ENCODE measurements at places on chromosomes 2 and 18.

DNA sequence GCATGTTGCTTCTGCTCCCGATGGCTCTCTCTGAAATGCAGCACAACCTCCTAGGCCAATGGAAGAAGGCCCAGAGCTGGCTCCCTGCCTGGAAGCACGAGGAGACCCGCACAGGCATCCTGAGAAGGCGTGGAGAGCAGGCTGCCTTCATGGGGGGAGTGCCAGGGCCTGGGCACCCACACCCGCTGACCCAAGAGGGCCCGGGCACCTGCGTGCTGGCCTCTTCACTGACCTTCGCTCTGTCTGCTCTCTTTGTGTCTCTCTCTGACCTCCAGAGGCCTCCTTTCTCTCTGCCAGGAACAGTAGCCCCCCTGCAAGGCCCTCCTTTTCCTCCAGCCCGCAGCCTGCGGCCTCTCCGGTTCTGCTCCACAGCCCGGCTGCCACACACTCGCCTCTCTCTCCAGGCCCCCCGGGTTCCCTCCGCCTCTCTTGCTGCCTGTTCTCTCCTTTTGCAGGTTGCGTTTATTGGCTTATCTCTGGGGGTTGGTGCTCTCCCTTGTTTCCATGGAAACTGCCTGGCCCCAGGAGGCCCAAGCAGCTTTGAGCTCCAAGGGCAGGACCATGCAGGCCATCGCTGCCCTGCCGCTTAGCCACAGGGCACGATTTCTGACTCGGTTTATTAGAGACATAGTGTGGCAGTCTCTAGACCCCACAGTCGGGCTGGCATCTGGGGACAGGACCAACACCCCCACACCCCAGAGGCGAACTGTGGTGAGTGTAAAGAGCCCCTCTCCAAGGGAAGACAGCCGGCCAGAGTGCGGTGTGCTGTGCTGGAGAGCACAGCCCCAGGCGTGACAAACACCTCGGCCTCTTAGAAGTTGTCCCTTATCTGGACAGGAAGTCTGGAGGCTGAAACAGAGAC, 1.7 kb downstream of the MZT2B start:
- no peak for DNase-seq

DNA sequence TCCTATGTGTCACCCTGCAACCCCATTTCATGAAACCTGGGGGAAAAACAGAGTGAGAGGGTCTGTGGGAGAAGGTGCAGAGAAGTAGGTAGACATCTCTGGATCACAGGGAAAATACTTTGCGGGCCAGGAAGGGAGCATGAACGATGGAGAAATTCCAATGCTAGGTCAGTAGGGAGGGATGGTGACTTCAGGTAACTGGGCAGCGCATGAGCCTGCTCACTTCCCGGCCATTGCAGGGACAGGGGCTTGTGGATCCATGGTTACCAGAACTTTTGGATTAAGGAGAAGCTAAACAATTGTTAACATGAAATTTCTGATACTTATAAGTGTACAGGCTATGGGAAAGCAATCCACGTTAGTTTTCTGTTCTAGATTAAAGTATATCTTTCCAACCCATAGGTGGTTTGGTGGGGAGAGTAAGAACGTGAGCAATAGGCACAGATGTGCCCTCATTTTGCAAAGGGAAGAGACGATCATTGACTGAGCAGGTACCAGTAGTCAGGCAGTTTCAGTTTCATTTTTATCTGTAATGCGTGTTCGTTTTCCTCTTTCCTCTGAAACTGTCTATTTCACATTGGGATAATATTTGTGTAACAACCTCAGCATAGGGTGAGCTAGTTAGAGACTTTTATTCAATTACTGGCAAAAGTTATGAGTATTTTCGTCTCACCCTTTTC, 65.0 kb downstream of the NYAP2 start:
- no peak for DNase-seq

DNA sequence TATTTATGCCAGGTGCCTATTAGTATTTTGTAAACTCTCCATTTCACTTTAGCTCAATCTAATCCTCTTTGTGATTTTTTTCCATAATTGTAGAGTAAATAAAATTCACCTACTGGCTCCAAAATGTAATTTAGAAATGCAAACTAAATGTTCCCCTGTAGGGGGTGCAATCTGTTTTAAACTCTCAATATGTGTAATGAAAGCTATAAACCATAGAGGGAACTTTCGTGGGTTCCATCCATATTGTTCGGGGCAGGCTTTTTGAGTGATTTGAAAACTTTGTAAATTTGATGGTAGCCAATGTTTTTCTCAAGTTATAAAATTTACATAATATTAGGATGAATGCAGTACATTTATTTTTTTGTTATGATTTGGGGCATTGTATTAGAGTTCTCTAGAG, 49.4 kb downstream of the TSPYL6 start:
- DNase-seq = peak; percentile 22

DNA sequence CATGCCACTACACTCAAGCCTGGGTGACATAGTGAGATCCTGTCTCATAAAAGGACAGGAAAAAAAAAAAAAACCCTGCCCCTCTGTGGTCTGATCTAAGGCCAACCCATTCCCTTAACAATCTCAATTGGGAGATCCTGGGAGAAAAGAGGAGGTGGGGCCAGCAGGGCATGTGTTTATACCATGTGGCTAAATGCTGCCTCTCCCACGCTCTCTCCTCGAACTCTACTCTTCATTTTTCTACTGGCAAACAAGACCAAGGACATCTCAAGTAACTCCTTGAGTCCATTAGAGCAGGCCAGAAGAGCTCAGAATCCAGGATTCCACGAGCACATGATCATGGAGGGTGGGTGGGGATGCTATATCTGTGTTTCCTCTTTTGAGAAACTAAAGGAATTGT, 16.7 kb upstream of the NEDD4L start:
- no peak for DNase-seq

DNA sequence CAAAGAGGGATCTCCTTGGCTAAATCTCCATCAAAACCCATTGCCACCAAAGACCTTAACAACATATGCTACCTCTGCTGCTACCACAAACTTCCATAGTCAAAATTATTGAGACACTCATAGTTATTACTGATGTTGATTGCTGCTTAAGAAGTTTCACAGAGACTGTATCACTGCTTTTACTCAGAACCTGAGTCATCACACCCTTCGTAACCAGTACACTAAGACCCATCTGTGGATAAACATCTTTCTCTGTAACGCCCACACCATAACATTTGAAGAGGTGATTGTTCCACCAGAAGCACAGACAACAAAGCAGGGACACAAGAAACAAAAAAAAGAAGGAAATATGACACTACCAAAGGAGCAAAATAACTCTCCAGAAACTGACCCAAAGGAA, 1563.1 kb downstream of the LRP1B start:
- no peak for DNase-seq

All from K562 (cell line).